ENCODE measurements at places on chromosomes 2 and 18.

DNA sequence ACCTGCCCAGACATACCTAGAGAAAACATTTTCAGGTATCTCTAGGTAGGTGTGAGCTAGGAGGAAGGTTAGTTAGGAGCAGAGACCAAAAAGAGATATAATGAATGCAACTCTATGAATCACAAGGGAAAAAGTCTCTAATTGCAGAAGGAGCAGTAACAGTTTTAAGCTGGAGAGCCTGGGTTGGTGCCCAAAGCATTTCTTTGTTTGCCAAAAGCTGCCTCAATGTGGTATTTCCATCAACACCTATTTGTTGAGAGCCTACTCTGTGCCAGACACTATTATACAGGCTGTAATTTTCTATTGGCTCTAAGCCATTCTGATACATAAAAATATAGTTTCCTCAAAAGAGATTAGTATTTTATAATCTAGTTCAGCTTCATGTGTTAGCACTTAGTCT, 141.6 kb downstream of the UBE2E3 start:
- DNase-seq = no peak

DNA sequence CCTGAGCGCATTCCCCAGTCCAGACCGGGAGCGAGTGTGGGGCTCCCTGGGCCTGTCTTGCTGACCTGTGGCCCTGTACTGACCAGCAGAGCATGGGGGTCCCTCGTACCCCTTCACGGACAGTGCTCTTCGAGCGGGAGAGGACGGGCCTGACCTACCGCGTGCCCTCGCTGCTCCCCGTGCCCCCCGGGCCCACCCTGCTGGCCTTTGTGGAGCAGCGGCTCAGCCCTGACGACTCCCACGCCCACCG, 5.3 kb downstream of the NEU4 start:
- no peak for DNase-seq

DNA sequence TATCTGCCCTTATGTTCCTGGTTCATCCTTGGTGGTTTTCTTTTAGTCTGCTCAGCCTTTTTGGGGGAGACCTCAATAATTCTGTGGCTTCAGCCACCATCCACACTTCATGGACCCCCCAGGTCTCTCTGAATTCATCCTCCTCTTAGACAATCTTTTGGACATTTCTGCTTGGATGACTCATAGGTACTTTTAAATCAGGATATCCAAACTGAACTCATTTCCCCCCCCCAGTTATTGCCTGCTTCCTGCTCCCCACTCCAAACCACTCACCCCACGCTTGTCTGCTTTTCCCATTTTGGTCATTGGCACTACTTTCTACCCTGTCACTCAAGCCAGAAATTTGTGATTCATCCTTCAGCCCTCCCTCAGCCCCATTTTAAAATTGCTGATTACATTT, 78.5 kb downstream of the TANC1 start:
- no peak for DNase-seq

DNA sequence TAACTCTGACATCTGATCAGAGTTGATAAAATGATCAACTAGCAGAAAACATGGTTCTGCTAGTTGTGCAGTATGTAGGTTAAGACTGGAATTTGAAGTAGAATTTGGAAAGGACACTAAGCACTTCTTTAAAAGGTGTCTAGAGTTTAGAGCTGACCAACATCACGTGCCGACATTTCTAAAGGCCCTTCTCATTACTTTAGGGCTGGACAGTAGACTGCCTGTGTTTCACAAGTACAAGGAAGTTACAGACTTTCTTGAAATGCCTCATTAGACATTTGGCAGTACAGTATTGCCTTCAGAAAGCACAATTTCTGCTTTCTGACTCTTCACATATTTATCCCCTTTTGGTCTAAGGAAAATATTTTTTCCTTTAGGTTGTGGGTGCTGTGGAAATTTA, 255.3 kb downstream of the ZNF385B start:
- DNase-seq = no peak

DNA sequence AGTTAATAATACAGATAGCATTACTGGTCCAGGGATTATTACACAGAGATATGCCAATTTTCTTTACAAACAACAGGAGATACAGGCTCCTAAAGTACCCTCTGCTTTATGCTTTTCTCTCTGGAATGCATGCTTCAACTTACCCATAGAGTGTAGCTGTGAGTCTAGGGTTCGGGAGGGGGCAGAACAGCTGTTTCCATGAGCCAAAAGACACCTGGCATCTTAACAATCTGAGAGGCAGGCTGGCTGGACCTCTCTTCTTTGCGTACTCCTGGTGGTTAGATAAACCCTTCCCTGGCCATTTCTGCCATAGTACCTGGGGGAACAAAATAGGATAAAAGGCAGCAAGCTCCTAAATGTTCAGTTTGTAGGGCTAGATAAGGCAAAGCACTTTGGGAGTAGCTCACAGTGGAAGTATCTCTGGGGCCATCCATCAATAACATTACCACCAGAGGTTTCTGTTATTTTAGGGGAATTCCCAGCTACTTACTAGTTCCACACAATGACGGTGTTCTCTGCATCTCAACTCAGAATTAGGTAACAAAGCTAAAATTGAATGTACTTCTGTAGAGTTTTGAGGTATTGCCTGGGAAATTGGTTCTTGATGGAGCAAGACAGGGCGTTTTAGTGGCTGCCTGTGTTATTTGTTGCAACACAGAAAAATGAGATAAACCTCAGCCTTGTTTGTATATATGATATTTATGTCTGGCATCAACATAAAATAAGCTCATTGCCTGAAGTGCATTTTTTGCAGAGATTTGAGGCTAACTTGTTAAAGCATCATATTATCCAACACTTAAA, 6.2 kb upstream of the CCDC85A start:
- DNase-seq = no peak

DNA sequence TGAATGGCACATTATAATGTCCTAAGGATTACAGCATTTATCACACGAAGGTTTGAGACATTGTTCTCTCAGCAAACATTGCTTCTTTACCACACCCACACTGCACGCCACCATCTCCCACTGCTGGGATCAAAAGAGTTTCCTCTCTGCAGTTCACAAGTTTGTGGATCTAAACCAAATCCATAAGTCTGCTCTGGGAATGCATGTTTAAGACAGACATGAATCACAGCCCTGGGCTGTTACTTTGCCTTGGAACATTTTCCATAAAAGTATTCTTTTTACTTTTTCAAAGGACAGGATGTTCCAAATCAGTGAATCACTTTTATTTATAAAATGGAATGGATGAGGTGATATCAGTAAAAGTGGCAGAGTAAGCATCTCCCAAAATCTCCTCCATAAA, 36.1 kb downstream of the STPG4 start:
- no peak for DNase-seq

DNA sequence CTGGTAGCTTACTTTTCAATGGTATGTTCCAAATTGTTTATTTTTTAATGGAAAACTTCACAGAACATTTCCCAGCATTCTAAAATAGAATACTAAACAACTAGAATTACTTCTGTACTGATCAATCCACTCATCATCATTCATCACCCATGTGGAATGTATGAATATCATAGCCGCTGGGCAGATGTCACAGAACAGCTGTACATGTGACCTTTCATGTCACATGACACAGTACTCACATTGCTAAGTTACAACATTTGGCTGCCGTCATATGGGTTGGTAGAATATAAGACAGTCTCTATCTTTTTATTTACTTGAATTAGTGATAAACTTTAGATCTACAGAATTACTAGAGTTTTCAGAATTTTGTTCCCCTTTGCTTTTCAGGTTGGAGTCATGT, 387.6 kb downstream of the ZEB2 start:
- DNase-seq = no peak

GRCh38 chr2:22904126-22904684, 480.8 kb upstream of the KLHL29 start:
- no peak for DNase-seq

- DNase-seq = no peak
Observed at GRCh38 chr2:74536166-74536950, 6.6 kb downstream of the HTRA2 start.

DNA sequence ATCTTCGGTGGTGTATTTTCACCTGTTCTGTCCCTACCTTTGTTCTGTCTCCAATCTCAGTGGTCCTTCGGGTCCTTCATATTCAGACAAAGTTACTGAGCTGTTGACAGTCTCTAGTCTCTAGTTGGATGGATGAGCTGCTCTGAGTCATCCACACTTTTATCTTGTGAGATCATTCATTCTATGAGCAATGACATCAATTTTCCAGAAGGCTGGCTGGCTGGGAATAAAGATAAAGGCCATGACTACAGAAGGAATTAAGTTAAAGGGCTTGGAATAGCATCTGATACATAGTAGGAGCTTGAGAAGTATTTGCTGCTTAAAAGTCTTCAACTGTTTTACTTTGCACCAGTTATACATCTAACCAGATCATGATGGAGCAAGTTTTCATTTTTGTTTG, 43.1 kb upstream of the SLC39A10 start:
- DNase-seq = no peak

- no peak for DNase-seq
Observed at GRCh38 chr2:156134887-156135286, 197.6 kb downstream of the NR4A2 start.

DNA sequence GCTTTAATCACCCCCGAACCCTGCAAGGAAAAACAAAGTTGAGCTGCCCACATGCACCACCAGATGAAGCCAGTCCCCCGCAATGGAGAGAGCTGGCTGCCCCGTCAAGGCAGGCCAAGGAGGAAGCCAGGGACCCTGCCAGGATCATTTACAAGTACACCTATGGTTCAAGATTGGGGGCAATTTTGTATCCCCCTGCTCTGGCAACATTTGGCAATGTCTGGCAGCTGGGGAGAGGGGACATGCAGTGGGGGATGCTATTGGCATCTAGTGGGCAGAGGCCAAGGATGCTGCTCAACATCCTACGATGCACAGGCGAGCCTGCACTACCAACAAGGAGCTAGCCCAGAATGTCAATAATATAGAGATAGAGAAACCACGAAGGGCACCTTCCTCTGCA, 1.9 kb downstream of the ACTR1B start:
- DNase-seq = no peak

GRCh38 chr18:313931-314330, 46.1 kb upstream of the THOC1 start:
- no peak for DNase-seq

- DNase-seq = no peak
Observed at GRCh38 chr18:49910986-49911385, 97.7 kb upstream of the ACAA2 start.

- DNase-seq = no peak
Observed at GRCh38 chr18:48620071-48620470, 81.2 kb downstream of the CTIF start.

GRCh38 chr2:20414806-20415205, 32.1 kb upstream of the RHOB start:
- DNase-seq = no peak

DNA sequence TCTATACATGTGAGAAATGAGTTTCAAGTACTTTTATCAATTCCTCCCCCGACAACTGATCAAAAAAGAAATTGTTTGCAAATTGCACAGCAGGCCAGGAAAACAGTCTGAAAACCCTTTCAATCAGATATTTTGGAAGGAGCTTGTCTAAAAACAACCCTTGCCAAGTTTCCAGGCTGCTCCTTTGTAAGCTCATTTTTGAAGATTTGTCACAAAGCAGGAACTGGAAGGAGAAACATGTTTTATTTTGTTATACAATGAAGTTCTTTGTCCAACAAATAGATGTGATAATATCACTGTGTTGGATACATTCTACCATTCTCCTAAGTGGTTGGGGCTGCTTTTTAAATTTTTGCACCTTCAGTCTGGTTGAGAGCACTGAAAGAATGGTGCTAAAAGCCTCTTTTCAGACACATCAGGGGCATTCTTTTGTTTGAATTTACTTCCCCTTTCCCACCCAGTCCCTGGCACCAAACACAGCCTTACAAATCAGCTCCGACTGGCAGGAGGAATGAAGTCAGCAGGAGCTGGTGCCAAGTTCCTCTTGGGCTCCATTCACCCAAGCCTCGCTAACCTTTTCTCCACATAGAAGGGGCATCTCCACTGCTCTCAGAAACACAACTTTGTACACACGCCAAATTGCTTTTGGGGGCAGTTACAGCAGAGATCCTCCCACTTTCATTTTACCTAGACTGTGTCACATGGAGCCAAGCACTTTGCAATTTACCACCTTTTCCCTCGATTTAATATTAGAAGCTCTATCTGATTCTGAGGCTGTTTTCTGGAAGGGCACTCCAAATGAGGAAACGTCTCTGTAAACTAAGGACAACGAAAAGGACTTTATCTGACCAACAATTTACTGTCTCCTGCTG, 88.0 kb downstream of the C1D start:
- peak; percentile 15 for DNase-seq

DNA sequence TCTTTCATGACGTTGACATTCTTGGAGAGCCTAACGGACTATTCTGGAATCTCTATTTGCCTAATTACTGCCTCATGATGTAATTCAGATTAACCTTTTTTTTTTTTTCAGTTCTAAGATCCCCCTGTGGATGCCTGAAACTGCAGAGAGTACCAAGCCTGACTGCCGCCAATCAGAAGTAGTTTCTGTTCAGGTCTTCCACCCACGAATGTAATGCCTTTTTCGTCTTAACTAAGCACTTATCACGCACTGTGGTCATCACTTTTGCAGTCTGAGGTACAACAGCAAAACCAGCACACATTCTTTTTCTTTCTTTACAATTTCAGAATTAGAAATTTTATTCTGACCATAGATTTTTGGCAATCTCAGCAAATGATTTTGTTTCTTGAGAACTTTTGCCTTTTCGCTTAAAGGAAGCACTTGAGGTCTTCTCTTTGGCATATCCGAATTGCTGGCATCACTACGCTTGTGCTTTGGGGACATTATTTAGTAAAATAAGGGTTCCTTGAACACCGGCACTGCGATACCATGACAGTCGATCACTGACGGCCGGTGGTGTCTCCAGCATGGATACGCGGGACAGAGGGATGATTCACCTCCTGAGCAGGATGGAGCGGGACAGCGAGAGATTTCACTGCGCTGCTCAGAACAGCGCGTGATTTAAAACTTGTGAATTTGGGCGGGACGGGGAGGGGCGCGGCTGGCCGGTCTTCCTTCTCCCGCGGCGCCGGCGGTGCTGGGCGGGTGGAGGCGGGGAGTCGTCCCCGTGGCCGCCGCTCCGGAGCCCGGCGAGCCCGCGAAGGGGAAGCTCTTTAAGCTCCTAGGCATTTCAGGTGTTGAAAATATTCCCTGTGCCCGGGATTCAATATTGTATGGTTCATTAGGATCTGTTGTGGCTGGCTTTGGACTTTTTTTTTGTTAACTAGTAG, 32.0 kb upstream of the GPR55 start:
- no peak for DNase-seq

DNA sequence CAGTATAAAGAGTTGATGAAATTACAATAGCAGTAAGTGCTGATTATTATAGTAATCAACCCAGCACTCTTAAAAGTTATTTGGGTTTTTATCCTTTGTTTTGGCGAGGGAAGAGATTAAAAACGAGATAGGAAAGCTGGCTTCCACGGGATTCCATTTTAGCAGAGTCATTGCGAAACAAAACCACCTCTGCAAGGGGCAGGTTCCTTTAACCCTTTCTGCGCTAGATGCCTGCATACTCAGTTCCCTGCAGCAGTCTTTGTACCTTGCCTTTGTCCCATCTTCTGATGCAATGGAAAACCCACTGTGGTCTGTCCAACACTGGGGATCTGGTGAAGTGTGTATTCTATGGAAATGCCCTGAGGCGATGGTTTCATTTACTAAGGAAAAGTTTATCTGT, 2.7 kb downstream of the YPEL5 start:
- DNase-seq = no peak

- DNase-seq = no peak
Observed at GRCh38 chr2:201413552-201413951, 37.7 kb downstream of the TRAK2 start.

- DNase-seq = no peak
Observed at GRCh38 chr2:83933749-83934148, 525.3 kb downstream of the SUCLG1 start.

- no peak for DNase-seq
Observed at GRCh38 chr2:121076498-121076820, 208.5 kb downstream of the TFCP2L1 start.
